Fibroblast of the conjunctiva (primary cell): ENCODE measurements at places on chromosomes 12 and 14.
A peak's percentile ranks its signal among the peaks of the same experiment; 100 is the strongest.

- DNase-seq, result no peak
Measured at GRCh38 chr12:78210506-78210860, 379.8 kb downstream of the NAV3 start.

GRCh38 chr14:93318927-93319326 is 13.9 kb downstream of the BTBD7 start:
- DNase-seq, result no peak

DNA sequence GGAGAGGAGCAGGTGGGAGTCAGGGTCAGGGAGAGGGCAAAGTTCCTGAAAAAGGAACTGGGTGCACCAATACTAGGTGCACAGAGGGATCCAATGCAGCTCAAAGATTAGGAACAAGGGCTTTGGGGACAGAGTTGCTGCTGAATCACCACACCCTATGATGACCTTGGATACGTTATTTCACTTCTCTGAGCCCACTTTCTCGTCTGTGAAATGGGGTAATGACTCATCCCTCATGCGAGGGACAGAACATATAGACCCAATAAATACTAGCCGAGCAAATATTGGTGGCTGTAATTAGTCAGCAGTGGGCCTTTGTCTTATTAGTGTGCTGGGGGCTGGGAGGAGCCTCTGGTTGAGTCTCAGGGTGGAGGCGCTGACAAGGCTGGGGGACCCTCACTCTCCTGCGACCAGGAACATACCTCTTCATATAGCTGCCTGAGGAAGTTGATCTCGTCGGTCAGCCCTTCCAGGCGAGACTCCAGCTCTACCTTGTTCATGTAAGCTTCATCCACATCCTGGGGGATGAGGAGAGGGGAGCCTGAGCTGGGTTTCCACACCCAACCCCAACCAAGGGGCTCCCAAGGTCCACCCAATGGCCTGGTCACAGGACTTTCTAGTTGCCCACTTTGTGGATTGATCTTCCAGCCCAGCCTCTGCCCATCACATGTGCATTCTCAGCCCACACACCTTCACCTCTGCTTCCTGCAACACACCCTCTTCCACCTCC is 4.5 kb downstream of the KRT8 start:
- DNase-seq, result no peak

DNA sequence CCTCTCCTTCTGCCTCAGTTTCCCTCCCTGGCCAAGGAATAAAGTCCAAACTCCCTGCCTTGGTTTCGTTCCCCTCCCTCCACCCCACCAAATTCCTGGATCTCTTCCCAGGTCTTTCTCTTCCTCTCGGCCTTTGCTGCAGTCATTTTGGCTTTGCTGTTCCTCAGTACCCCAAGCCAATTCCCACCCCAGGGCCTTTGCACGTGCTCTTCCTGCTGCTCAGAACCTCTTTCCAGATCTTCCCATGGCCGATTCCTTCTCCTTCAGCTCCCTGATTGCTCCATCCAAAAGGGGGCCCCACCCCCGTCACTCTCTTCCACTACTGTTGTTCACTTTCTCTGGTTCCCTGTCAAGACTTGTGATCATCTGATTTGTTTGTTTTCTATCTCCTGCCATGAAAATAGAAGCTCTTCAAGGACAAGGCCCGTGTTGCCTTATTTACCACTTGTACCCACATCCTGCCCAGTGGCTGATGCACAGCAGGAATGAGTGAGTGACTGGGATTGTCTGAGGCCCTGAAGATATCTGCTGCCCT is 3.1 kb downstream of the HNF1A start:
- no peak for DNase-seq

GRCh38 chr14:101017806-101018560 is 114.5 kb upstream of the RTL1 start:
- no peak for DNase-seq

- DNase-seq, result no peak
Measured at GRCh38 chr12:75892731-75893408, 138.7 kb downstream of the PHLDA1 start.

GRCh38 chr12:110582276-110583136 is 612 bp downstream of the PPTC7 start:
- DNase-seq, result no peak

DNA sequence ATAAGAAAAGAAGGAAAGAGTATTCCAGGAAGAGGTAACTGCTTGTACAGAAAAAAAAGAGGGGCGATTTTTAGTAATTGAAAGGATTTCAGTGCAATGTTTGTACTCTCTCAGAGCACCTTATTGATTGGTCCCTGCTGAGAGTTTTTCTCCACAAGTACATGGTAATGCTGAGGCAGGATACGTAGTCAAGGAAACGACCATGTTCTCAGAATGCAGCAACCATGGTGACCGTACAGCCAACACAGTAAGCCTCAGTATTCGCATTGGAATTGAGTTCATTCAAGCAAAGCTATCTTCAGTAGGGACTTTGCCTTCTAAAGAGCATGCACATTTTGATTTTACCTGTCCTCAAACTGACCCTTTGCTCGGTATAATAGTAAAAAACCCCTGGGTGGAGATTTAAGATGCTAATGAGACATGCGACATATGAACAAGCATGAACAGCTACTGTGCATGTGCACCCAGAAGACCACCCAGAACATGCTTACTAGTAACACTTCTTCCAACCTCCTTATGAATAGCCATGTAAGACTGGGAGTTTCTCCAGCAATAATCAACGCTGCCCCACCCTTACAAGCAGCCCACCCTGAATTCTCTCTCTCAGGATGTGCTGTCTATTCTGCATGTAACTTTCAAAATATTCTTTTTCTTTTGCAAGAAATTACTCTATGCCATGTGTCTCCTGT is 6.2 kb upstream of the SLC41A2 start:
- DNase-seq, result no peak

DNA sequence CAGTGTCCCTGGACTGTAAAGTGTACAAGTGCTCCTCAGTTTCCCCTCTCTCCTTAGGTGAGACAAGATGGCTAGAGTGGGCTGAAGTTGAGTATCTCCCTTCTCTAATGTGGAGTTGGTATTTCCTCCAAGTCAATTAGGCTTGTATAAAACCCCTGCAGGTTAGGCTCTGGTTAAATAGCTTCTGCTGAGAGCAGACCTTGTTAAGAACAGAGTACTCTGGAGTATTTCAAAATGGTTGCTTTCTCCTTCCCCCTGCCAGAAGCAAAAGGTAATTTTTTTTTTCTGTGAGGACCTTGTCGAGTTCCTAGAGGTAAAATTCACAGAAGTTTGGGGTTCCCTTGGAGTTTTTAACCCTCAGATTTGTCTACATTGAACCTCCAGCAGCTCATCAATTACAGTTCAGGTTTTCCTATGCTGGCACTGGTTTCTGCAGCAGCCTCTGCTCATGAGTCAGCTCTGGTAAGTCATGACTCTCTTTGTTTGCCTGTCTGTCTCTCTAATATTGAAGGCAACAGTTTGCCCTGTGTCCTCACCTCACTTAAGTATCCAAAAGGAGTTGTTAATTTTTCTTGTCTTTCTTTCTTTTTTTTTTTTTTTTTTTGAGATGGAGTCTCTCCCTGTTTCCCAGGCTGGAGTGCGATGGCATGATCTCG is 27.8 kb upstream of the GLIPR1 start:
- no peak for DNase-seq

- no peak for DNase-seq
Measured at GRCh38 chr12:126431767-126432166, 1366.5 kb downstream of the AACS start.

DNA sequence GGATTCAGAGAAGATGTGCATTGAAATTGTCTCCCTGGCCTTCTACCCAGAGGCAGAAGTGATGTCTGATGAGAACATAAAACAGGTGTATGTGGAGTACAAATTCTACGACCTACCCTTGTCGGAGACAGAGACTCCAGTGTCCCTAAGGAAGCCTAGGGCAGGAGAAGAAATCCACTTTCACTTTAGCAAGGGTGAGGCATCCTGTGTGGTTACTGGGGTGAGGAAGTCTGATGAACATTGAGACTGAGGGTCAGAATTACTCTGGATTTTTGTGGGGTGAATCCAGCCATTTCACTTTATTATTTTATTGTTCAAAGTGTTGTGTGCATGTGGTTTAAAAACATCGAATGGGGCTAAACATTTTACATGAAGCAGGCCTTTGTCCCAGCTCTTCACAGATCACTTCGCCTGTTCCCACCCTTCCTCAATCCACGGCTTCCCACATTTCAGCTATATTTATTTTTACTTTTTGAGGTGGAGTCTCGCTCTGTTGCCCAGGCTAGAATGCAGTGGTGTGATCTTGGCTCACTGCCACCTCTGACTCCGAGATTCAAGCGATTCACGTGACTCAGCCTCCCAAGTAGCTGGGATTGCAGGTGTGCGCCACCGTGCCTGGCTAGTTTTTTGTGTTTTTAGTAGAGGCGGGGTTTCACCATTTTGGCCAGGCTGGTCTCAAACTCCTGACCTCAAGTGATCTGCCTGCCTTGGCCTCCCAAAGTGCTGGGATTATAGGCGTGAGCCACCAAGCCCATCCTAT is 40.6 kb downstream of the SUPT16H start:
- no peak for DNase-seq

- no peak for DNase-seq
Measured at GRCh38 chr14:20620798-20621478, 20.6 kb downstream of the OR6S1 start.

DNA sequence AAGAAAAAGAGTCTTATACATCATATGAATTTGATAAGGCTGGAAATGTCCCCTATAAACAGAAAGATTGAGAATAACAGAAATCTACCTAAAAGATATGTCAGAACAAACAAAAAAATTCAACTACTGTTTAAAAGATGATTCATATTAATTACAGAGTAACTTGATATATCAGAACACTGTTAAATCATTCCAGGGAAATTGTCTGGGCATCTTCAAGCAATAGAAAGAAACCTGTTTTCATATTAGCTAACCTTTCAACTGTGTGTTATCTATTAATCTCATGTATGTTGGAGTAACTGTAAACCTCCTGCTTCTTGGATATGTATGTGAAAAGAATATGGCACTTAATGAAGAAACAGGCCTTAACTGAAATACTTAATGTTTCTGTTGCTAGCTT is 96.7 kb downstream of the NUBPL start:
- DNase-seq, result no peak

- no peak for DNase-seq
Measured at GRCh38 chr12:115583591-115583990, 693.9 kb downstream of the MED13L start.

- no peak for DNase-seq
Measured at GRCh38 chr12:45220969-45221368, 5.1 kb downstream of the ANO6 start.

GRCh38 chr12:56694161-56694560 is 6.1 kb upstream of the PTGES3 start:
- DNase-seq, result no peak

DNA sequence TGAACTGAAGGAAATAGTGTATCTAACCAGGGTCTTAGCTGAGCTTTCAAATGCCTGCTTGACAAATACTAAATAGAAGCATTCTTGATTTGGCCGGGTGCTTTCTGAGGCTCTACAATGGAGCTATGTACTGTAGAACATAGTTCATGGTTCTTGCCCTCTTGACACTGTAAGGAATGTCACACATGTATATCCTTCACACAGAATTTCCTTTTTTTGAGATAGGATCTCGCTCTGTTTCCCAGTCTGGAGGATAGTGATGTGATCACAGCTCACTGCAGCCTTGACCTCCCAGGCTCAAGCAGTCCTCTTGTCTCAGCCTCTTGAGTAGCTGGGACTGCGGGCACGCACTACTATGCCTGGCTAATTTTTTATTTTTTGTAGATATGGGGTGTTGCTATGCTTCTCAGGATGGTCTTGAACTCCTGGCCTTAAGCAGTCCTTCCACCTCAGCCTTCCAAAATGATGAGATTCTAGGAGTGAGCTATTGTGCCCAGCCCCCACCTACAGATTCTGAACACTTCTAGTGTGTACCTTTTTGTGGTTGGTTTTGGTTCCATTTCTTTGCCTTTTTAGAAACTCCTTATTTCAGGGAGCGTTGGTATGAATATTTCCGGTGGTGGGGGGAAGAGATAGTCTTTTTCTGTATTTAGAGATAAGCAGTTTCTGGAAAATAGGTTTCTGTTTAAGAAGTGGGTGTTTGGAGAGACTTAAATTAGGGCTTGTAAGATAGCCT is 4.2 kb downstream of the MLXIP start:
- no peak for DNase-seq

DNA sequence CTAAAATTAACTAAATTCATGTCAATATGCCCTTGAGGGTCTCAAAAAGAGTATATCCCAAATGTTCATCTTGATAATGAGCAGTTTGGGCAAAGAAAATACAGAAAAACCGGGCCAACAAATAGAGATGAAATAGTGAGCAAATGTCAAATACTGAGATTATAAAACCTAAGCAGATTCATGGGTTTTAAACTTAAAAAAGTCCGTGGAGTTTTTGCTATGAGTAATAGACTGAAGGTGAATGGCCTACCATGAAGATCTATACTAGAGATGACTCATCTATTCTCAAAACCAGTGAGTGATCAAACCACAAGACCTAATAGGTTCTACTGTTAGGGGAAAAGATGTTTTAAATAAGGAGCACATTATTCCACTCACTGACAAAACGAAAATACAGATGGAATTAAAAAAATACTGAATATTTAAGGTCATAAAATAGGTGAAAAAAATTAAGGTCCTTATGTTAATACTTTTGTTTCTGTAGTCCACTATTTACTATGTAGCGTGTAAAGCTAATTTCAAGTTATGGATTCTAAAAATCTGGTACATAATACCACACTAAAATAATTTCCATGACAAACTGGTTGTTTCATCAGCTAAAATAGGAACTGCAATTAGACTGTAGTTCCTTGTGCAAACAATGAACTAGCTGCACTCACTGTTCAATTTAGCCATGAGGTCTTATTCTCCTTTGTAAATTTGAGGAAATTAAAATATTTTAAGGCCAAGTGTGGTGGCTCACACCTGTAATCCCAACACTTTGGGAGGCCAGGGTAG is 5.0 kb downstream of the HNRNPC start:
- DNase-seq, result peak; percentile 60
